ENCODE measurements at places on chromosomes 4 and X.

DNA sequence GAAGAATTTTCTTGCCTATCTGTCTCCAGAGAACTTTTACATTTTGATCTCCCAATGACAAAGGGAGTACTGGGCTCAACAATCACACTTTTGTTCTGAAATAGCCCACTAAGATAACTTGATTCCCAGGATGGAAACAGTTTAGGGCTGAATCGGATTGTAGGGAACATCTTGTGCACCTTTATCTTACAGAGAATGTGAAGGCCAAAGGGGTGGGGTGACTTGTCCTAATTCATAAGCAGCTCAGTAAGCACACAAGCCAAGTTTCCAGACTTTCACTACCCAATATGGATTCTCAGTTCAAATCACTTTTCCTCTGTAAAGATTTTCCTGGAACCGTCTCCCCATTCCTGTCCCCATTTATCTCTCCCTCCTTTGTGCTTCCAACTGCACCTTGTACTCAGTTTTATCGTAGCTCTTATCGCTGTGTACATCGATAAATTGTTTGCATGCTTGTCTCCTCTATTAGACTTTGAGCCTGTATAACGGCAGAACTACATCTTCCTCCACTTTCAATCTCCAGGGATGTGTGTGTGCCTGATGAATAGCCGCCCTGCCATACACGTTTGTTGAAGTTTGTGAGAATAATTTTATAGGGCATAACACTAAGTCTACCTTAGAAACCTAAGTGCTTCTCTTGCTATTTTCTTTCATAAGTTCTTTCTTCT, 77.4 kb downstream of the MBNL3 start:
- DNase-seq, result no peak

DNA sequence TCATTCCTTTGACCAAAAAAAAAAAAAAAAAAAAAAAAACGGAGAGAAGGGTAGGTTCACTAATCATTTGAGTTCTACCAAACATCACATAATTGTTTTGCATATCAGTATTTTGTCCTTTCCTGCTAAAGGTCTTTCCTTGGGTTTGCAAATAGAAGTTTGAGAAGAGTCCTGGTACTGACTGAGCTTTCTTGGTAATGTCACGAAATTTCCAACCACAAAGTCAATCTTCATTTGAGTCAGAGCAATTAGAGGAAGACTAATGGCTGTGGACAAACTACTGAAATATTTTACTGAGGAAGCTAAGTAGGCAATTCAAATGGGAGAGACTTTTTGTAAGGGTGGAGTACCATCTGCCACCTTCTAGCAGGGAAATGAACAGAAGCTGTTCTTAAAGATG, 21.7 kb upstream of the CD40LG start:
- DNase-seq, result no peak

DNA sequence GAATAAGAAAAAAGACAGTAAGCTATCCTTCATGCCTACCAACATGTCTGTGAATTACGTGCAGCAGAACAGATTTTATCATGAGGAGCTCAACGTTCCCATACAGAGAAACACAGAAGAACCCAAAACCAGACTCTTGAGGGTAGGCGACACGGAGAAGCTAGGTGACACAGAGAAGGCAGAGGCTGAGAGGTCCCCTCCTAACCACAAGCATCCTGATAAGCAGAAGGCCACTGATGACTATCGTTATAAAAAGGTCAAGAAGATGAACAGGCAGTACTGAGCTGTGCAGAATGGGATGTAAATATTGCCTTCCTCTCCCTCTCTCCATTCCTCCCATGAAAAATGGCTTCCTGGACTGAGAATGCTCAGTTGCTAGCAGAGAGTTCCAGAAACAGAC, 350.2 kb upstream of the BOD1L1 start:
- DNase-seq, result no peak

DNA sequence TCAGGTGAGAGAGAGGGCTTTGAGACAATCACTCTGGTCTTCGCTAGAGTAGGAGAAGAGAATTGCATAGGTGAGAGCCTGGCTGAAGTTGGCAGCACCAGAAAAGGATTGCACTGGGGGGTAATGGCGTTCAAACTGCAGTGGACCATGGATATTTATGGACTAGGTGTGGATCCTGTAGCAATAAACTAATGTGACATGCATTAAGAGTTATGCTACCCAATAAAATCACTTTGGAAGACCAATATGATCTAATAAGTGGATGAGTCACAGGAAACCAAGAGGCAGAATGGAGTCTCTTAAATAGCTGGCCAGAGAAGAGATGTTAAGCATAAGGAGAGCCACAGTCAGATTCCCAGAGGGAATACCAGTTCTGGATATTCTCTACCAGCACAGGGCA, 259.8 kb downstream of the FBXO8 start:
- no peak for DNase-seq

DNA sequence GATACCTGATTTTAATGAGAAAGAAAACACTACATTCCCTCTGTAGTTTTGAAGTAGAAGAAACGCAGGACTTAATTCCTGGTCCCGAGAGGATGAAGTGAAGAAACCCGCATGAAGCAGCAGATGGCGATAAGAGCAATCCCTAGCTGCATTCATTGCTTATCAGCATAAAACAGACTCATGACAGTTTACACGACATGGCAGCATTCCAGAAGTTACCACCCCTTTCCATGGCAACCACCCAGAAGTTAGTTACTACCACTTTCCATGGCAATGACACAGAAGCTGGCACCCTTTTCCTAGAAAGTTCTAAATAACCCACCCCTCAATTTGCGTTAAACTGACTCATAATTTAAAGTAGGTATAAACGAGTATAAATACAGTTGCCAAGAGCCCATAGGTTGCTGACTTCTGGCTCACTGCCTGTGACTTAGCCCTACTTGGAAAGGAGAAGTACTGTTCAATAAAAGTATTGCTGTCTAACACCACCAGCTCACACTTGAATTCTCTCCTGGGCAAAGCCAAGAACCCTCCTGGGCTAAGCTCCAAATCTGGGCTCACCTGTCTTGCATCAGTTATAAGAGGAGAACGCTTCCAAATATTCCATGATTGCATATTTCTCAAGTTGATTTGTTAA, 5.5 kb upstream of the XAGE2 start:
- DNase-seq, result no peak

- DNase-seq, result no peak
Measured at GRCh38 chr4:85869181-85869580, 394.2 kb downstream of the ARHGAP24 start.

GRCh38 chrX:67601771-67602170, 58.0 kb downstream of the AR start:
- DNase-seq, result no peak

DNA sequence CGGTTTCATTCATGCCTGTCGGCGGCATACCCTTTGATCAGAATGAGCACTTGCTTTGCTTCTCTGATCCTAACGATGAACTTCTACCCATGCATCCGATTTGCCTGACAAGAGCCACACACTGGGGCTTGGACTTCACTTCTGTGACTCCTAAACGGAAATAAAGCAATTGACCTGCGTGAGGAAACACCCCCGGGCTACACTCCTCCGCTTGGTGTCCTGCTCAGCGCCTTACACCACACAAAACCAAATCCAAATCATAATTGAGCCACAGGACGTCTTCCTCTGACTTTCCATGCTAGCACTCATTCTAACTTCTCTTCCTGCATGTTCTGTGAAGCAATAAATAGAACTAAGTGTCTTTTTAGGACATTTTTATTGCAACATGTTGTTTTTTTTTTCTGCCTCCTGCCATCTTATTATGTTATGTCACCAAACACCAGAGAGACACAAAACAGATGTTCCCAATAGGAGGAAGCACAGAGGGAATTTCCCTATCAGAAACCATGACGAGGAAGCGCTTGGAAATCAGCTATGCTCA, 110.8 kb upstream of the FAM9B start:
- no peak for DNase-seq

DNA sequence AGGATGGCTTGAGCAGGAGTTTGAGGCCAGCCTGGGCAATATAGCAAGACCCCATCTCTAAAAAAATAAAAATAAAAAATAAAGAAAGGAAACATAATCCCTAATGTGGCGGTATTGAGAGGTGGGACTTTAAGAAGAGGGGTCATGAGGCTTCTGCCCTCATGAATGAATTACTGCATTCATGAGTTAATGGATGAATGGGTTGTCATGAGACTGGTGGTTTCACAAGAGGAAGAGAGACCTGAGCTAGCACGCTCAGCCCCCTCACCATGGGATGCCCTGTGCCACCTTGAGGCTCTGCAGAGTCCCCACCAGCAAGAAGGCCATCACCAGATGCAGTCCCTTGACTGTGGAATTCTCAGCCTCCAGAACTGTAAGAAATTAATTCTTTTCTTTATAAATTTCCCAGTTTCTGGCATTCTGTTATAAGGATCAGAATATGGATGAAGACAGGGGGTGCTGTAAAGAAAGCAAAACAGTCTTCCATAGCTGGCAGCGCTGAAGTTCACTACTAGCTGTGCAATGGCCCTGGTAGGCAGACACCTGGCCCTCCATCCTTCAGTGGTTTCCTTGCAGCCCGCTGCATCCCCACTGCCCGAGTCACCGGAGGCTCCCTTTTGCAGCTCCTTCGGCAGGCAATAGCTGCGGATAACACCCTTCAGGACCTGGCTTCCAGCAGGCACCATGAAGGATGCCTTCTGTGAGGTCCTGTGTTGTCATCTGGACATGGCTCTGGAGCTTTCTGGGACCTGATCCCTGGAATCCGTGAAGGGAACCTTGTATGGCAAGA, 44.8 kb upstream of the NSG1 start:
- DNase-seq, result no peak

DNA sequence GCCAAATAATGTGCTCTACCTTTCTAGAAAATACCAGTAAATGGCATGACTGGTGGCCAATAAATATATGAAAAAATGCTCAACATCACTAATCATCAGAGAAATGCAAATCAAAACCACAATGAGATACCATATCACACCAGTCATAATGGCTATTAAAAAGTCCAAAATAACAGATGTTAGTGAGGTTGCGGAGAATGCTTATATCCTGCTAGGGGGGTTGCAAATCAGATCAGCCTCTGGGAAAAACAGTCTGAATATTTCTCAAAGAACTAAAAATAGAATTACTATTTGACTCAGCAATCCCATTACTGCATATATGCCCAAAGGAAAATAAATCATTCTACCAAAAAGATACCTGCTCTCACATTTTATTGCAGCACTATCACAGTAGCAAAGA, 115.1 kb downstream of the RASGEF1B start:
- DNase-seq, result no peak

DNA sequence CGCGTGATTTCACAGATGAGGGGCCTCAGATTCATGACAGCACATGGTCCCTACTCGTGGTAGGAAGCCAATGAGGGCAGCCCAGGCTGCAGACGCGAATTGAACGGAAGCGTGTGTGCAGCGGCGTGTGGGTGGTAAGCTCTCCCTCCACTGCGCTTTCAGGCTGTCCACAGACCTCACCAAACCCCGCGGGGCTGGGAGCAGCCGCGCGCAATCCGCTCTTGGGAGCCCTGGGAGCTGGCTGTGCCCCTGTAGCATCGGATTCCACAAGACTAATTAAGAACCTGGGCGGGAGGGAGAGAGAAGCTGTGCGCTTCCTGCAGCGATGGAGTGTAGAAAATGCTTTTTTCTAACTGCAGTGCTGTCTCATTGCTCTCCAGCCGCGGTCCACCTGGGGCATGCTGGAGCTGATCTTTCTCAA, 134.9 kb downstream of the STOX2 start:
- DNase-seq, result no peak

- no peak for DNase-seq
Measured at GRCh38 chr4:71382900-71383560, 44.2 kb downstream of the SLC4A4 start.

DNA sequence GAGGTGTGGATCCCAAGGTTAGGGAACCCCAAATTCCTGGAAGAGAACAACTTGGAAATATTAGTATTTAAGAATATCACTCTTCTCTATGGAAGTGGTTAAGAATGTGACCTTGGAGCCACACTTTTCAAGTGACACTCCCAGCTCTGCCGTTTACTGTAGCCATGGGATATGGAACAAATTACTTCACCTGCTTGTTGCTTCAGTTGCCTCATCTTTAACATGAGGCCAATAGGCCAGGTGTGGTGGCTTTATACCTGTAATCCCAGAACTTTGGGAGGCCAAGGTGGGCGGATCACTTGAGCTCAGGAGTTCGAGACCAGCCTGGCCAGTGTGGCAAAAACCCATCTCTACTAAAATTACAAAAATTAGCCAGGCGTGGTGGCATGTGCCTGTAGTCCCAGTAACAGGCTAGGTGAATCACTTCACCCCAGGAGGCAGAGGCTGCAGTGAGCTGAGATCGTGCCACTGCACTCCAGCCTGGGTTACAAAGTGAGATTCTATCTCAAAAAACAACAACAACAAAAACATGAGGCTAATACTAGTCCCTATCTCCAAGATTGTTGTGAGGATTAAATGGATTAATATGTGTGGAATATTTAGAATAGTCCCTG, 13.0 kb downstream of the IL13RA1 start:
- DNase-seq, result no peak

- no peak for DNase-seq
Measured at GRCh38 chrX:65688403-65688871, 21.0 kb downstream of the MSN start.

DNA sequence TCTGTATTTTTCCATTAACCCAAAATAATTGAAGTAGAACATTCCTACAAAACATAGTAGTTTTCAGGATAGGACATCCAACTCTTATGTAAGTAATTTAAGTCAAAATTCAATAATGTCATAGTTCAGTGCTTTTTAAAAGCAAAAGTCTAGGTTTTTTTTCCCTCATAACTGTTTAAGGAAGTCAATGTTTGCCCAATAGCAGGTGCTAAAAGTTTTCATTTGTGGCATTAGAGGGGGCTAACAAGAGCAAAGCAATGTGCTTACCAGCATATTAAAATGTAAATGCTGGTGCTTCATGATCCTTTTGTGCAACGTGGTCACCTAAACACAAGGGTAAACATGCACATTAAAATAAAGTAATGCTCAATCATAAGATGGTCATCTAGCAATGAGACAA, 155.2 kb upstream of the PPP1R2C start:
- no peak for DNase-seq

GRCh38 chr4:188992706-188993105, 853.5 kb downstream of the TRIML1 start:
- DNase-seq, result no peak

- DNase-seq, result no peak
Measured at GRCh38 chr4:10168151-10168550, 51.6 kb upstream of the WDR1 start.

GRCh38 chrX:94645726-94646125, 971.7 kb downstream of the FAM133A start:
- no peak for DNase-seq

DNA sequence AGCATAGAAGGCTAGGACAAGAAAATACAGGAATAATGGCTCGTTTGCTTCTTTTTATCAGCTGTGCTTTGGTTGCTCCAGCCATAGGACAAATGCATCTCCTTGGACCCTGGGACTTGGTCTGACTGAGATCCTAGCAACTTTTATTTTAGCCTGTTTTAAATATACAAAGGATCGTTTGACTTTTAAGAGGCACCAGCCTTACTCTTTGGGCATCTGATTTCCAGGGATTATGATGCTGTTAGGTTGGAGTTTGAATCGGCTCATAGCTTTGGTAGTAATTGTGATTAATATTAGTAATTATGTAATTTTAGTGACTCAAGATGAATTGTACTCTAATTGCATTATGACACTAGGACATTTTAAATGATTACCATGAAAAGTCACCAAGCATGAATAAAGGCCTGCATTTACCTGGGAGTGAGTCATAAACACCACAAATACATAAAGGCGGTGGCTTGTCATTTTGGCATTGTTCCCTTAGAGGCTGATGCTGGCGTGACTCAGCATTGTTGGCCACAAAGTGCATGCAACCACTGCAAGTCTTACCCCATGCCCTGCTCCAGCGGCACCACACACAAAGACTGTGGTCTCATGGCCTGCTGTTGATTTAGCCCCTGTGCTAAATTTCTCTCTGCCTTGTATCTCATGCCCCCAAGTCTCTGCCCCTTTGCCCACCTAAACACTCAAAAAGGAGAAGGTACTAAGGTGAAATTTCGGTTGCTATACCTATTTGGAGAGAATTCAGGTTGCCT, 12.4 kb downstream of the GPAT3 start:
- DNase-seq, result no peak

Measured in NT2/D1 (cell line).